HFFc6 (cell line): ENCODE measurements at places on chromosomes 7 and 10.

DNA sequence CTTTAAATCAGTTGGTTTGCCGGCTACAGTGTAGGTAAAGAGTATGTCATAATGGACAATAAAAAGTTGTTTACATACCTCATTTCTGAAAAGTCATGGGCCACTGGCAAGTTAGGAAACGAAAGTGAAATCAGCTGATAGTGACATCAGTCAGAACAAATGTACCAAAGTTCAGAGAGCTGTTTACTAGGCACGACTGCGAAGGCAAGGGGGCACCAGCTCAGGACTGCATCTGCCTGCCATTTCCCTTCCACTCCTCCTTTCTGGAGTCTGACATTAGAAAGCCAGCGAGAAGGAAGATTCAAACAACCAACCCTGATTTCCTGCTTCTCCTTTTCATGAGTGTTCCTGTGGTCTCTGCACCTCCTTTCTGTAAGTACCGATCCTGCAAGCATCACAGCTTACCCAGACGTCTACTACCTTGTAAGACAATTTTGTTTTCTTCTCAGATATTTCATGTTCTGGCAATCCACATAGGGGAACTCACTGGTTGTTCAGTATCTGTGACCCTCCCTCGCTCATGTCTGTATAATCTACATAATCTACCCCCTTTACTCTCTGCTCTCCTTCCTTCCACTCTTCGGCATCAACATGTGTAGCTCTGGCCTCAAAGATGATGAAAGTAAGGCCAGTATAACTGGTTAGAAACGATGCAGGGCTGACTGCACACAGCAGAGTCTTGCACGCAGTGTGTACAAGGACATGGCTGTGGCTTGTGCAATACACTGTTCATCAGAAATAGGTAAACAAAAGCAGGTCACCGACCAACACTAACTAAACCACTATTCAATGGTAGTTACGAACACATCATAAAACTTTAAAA, at the start of gene TMEM140:
Gene TMEM140, plus strand, starts transcription at position 174 of the 823 bp plus-strand sequence. CDS start 16,370 bp downstream, outside the sequence.
- H3K27ac ChIP-seq: peak within 1 kb of the TSS; percentile 84
- peak; percentile 48 for DNase-seq
- peaks cover 5% of the 10 kb centered on the region; the same call in 1 of the 2 replicates for H3K36me3 ChIP-seq

DNA sequence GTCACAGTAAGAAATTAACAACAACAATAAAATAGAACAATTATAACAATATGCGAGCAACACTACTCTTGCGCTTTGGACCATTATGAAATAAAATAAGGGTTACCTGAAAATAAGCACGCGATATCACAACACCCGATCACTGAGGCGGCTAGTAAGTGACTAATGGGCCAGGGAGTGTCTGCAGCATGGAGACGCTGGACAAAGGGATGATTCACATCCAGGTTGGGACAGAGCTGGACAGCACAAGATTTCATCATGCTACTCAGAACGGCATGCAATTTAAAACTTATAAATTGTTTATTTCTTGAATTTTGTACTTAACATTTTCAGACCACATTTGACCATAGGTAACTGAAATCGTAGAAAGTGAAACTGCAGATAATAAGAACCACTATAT, 15.6 kb downstream of the HIBADH start:
- no peak overlapping the region for H3K4me3 ChIP-seq
- peak; percentile 43 for DNase-seq
- peaks cover 35% of the 10 kb centered on the region for H3K4me1 ChIP-seq
- H3K27ac ChIP-seq: 0 out of 2 replicates have a peak overlapping the region, but pooled peaks have one; percentile 4

DNA sequence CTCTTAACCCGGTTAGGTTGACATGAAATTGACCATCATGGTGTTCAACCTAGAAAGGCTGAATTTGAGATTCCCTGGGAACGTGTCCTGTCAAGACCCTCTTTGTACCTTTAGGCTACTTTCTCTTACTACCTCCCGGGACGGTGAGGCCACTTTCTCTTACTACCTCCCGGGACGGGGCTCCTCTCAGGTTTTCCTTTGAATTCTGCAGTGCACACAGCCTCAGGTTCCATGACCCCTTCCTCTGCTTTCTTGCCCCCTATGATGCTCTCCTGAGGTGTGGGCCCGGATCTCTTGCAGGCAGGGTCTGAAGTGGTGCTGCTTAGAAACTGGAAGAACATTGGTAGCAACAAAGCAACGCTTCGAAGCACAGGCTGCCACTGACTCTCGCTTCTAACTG, 155.3 kb downstream of the CAMK1D start:
- H3K27me3 ChIP-seq: peaks cover 19% of the 10 kb centered on the region
- DNase-seq: no peak

DNA sequence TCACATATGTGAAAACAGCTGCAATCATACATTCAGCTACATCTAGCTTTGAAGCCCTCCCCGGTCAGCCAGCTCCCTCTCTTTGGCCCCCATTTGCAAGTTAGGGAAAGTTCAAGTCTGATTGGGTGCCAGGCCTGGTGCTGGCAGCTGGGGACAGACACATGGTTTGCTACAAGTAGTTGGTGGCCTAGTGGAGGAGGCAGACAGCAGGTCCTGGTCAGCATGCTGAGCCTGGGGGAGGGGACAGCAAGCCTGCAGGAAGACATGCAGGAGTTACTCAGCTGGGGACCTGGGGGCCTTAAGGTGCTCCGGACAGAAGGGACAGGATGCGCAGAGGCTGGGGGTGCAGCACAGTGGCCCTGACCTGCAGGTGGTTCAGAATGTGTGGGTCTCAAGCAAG, 956.9 kb upstream of the ZNF722 start:
- H3K4me3 ChIP-seq: no peak overlapping the region
- DNase-seq: no peak
- H3K27ac ChIP-seq: no peak overlapping the region
- no peaks in the 10 kb centered on the region for H3K36me3 ChIP-seq
- H3K4me1 ChIP-seq: no peaks in the 10 kb centered on the region

DNA sequence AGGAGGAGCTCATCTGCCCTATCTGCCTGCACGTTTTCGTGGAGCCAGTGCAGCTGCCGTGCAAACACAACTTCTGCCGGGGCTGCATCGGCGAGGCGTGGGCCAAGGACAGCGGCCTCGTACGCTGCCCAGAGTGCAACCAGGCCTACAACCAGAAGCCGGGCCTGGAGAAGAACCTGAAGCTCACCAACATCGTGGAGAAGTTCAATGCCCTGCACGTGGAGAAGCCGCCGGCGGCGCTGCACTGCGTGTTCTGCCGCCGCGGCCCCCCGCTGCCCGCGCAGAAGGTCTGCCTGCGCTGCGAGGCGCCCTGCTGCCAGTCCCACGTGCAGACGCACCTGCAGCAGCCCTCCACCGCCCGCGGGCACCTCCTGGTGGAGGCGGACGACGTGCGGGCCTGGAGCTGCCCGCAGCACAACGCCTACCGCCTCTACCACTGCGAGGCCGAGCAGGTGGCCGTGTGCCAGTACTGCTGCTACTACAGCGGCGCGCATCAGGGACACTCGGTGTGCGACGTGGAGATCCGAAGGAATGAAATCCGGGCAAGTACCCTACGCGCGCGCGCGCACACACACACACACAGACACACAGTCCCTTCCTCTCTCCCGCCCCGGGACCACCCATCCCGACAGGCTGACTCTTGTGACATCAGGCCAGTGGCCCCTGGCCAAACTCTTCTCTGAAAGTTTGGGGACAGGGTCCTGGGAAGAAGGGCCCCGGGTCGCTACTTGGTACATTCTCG, 538 bp downstream of the TRIM8 start:
- H3K27me3 ChIP-seq: peaks cover 3% of the 10 kb centered on the region
- peaks cover 18% of the 10 kb centered on the region for H3K36me3 ChIP-seq
- peak overlapping the region; percentile 97 for H3K27ac ChIP-seq
- H3K4me1 ChIP-seq: peaks cover 48% of the 10 kb centered on the region
- H3K4me3 ChIP-seq: peak overlapping the region; percentile 90
